ENCODE measurements at places on chromosomes 6 and 20. TPM values are rescaled to one million over a fixed set of nuclear protein-coding genes. Genes with fewer than 3 reads are reported as not detected.
A peak's percentile ranks its signal among the peaks of the same experiment; 100 is the strongest.

The PPIL6 gene
- not detected for total RNA-seq

DNA sequence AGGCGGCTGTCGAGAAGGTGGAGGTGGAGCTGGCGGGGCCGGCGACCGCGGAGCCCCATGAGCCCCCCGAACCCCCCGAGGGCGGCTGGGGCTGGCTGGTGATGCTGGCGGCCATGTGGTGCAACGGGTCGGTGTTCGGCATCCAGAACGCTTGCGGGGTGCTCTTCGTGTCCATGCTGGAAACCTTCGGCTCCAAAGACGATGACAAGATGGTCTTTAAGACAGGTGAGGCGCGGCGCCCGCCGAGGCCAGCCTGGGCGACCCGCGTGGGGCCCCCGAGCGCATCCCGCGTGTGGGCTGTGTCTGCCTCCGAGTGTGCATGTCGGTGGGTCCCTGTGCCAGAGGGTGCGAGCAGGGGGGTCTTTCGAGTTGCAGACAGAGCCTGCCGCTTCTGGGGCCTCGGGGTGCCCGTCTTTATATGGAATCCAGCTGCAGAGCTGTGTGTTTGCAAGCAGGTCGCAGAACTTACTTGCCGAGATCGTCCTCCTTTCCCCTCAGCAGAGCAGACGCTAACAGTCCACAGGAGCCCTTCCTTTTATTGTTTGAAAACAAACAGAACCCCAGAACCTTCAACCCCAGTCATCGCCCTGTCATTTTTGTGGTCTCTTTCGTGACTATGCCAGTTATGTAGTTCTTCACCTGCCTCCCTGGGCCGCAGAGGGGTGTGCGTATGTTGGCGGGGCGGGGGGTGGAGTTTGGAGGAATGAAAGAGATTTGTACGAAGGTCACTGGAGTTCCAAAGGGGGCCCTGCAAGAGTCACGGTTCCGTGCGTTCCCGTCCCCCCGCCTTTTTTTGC lies 766 bp downstream of the SLC16A10 start:
- DNase-seq, result peak; percentile 35

GRCh38 chr6:105501826-105502344 lies 99.0 kb upstream of the PREP start:
- no peak for DNase-seq

DNA sequence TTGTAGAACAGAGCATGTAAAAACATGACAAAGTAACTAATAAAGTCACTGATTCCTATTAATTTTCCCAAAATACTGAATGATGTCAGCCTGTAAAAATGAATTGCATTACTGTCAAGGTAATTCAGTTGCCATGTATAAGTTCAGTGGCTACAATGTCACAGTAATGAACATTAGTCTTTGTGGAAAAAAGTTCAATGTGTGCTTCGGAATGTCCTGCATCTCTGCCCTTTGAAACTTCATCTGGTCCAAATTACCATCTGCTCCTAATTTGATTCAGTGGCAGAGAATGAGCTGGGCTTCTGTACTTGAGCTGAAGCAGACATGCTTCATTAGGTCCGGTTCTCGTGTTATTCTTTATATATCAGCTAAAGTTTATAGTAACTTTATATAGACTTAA lies 567.4 kb downstream of the COL12A1 start:
- DNase-seq, result no peak

- DNase-seq, result no peak
These were observed 20.7 kb upstream of the CGA start for GRCh38 chr6:87115402-87116135.

- no peak for DNase-seq
These were observed 12.1 kb upstream of the SNHG17 start for GRCh38 chr20:38447251-38447661.

All from activated T-helper 2 cell treated with anti-CD3 and anti-CD28 coated beads, Interferon-gamma antibody, Interleukin-2, Interleukin-4, amounts not matched to agents 10 μg/mL and 5 μg/mL and 100 μg/mL, durations not matched to agents 14 hours and 24 hours and 36 hours (primary cell).